ENCODE measurements at places on chromosomes 7 and 10.

DNA sequence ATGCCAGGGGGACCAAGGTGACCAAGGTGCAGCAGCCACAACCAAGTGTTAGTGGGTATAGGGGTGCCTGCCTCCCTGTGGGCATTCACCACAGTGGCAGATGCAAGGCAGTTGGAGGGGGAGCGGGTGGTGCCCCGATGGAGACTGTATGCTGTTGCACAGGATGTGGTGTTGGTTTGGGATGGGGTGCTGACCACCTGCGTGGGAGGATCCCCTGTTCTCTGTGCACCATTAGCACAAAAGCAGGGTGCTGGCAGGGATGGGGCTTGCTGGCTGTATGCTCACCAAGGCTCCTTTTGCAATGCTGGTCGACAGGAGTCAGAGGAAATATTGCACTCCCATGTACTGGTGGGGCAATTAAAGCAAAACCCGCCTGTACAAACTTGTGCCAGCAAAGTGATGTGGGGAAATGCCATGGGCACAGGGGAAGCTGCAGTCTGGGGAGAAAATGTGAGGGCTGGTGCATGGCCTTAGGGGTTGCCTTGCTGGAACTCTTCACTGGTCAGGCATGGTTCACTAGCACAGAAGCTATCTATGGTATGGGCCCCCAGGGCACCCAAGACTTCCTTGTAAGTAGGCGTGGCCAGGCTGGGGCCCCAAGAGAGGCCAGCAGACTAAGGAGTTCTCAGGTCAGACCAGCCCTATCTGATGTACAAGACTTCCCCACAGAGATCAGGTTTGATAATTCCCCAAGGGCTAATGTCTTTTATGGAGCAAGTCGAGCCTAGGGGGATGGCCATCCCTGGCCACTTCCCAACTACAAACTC lies 51.9 kb upstream of the GNAT3 start:
- DNase-seq: no peak

DNA sequence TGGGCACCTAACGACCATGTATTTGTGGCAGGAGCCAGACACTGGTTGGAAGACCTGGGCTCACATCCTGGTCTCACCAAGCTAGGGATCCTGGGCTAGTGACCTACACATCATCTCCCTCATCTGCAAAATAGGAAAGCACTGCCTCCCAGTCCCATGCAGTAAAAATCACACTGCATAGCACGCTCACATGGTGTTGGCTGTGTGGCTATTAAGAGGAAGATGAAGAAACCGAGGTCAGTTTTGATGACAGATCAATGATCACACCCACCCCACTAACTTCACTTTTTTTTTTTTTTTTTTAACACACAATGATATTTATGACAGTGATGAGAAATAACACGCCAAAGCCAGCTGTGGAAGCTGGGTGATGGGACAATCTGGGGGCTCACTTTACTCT lies 146.5 kb downstream of the RNF216 start:
- DNase-seq: no peak

DNA sequence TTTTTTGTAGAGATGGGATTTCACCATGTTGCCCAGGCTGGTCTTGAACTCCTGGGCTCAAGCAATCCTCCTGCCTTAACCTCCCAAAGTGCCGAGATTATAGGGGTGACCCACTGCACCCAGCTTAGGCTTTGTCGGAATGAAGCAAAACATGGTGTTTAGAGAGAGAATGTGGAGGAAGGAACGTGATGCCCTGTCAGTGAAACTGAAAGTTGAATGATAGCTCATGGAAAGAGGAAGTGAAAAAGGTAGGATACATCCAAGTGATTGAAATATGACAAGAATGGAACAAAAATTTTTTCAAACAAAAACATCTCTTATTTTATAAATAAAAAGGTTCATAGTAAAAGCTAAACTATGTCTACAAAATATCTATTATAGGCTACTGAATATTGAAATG lies 5.9 kb downstream of the AKAP9 start:
- no peak for DNase-seq

DNA sequence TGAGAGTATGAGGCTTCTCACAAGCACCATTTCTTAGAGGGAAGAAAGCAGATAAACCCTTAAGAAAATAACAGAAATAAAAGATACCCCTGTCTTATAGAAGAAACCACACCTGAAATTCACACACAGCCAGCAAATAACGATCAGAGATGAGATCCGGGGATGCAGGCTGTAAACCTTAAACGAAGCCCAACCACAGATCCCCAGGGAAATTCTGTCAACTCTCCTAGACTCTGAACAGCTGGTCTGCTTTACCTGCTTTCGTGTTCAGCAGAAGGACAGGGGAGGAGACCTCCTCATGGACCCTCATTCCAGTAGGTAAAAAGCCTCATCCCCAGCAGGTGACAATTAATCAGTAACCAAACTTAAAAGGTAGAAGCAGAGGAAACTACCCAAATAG lies 45.0 kb downstream of the VOPP1 start:
- DNase-seq: no peak

DNA sequence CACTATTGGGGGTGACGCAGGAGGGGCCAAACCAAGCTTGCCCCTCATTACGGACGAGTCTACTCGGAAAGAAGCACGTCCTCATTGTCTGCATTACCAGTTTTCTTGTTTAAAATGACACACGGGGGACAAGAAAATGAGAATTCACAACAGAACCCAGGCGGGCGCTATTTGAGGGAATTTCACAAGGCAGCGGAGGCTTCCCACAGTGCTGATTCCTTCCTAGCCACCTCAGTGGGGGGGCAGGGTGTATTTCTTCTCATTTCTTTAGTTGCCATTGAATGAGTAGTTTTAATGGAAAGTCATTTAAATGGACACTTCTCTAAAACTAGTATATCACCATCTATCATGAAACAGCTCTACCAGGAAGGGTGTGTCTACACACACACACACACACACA lies 42.9 kb downstream of the NRAP start:
- no peak for DNase-seq

DNA sequence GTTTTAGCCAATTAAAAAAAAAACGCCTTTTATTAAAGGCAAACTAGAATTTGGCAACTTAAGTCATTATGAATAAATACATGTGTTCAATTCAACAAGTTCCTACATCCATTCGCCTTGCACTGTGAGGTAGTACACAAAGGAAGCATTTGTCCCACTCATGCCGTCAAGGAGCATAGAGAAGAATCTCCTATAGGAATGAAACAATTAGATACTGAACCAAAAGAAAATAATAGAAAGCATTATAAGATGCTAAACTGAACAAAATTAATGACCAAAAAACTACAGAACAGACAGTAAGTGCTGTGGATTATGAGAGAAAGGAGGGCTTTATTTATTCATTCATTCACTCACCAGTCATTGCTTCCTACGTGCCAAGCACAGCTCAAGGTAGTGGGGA lies 42.2 kb downstream of the SNX13 start:
- no peak for DNase-seq

DNA sequence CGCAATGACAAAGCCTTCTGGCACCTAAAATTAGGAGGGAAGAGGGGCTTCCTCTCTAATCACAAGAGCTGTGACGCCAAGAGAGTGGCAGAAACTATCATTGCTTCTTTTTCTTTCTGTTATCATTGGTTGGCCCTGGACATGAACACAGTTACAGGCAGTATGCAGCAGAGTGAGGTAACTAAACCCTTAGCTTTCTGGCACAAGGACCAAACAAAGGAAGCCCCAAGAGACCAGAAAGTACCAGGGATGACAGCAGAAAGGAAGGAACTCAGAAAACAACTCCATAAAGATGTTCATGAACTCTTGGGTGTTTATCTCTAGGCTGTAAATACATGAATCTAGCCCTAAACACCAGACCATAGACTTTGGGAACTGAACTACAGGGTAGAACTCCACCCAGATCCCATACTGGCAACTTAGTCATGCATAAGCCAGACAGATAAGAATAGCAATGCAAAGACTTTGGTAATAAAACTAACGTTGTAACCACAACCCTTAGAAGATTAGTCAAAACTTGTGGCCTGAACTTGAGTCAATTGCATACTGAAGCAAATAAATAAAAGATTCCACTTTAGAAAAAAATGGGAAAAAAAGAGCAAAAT lies 195.7 kb upstream of the PTN start:
- no peak for DNase-seq

GRCh38 chr10:19194866-19195265 lies 146.3 kb downstream of the MALRD1 start:
- DNase-seq: no peak

GRCh38 chr7:157272351-157273207 lies 64.2 kb upstream of the DNAJB6 start:
- DNase-seq: peak; percentile 5

GRCh38 chr10:106577266-106577665 lies 587.2 kb downstream of the SORCS1 start:
- no peak for DNase-seq

GRCh38 chr7:70159121-70159520 lies 560.8 kb downstream of the AUTS2 start:
- DNase-seq: no peak

- no peak for DNase-seq
These were observed 493.6 kb downstream of the PTPRN2 start for GRCh38 chr7:158094046-158094445.

DNA sequence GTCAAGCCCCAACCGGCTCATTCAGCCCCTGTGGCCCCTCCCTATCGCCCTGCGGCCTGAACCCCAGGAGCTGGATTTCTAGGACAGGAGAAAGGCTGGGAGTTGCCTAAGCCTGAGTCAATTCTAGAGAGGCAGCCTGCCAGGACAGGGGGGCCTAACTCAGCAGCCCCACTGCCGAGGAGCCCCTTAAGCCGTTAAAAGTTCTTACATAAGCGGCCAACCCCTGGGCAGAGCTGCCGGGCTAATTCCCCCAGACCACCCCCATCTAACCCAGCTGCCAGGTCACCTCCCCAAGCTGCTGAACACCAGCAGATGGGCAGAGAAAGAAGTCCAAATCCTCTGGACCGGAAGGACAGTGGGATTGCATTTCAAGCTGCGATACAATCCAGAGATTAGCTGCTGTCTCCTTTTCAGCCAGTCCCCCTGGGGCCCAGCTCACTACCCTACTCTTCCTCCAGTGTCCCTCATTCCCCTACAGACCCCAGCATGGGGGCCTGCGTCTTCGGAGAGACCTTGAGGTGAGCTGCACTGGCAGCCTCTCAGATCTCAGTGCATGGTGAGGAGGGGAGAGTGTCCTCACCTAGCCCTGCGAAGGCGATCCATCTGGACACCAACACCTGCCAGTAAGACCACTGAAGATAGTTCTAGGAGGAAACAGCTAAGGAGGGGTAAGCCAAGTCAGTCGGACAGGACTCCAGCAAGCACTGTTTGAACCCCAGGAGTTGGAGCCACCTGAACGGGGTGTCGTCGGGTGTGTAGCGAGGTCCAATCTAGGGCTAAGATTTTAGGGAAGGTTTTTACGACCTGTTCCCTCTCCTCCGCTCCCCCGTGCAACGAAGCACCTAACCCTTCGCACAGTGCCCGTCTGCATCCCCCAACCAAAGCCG lies 830 bp downstream of the IMPDH1 start:
- DNase-seq: no peak

GRCh38 chr7:157538321-157538720 lies 201.5 kb downstream of the DNAJB6 start:
- DNase-seq: no peak

GRCh38 chr7:1859266-1860035 lies 189.4 kb downstream of the ELFN1 start:
- DNase-seq: no peak

DNA sequence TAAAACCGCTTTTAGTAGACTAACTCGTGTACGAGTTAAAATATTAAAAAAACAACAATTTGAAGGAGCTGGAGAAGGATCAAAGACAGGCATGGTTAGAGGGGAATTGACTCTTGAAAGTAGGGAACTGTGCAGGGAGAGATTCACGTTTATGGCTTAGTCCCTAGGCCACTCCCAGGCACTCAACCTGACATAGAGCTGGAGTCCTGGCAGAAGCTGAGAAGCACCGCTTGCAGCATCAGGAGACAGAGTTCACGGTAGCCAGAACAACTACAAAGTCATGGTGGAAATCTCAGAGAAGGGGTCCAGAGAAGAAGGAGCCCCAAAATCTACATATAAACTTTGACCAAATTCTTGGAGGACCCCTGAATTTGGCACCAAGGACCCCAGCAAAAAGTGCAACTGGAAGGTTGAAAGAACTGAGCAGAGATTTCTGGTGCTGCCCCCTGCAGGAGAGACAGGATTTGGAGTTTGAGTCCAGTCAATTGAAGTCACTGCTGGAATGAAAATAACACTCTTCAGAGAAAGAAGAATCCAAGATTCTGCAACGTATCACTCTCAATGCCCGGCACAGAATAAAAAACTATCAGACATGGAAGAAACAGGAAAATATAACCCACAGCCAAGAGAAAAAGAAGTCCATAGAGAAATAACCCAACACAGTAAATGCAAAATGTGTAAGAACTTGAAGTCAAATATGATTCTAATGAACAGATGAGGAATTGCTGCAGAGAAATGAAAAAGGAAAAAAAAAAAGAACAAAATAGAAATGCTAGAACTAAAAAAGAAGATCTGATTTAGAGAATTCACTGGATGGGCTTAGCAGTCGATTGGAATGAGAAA lies 493.3 kb upstream of the PODXL start:
- DNase-seq: no peak

DNA sequence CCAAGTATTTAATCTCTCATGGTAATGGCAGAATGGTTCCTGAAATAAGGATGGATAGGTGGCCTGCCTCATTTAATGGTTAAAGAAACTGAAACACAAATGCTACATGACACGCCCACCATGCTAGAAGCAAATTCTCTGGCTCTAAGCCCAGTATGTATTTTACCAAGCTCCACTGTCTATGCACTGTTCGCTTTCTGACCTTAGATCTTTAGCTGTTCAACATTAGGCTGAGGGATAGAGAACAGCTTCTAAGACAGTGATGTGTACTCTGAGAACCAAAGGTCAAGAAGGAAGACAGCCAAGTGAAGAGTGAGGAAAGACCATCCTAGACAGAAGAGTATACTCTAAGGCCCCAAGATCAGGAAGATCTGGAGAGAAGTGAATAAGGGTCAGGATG lies 26.6 kb downstream of the FAM3C start:
- DNase-seq: no peak

DNA sequence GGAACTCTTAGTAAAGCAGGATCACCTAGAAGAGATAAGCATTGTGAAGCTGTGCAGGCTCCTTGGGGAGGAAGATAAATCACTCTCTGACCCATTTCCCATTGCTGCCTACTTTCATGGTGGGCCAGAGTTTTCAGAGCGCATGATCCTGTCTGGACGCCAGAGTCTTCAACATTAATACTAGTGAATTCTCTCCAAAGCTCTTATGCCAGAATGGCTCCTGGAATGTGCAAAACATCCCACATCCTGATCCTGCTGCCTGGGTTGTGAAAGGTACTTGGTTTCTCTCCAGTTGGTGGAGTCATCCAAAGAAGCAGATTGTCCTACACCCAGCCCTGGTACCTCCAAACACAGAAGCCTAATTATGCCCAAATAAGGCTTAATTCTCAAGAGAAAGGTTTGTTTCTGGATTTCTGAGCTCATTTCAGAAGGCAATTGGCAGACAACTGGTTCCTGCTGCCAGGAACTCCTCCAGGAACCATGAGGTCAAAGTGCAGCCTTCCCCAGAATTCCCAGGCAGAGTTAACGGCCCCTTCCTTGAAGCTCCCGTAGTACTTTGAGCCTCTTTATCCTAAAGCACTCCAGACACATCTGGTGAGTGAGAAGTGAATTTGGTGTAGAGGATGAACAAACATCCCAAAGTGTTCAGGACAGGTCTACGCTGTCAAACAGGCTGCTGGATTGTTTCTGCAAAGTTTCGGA lies 495.2 kb downstream of the PLXNA4 start:
- DNase-seq: no peak

GRCh38 chr10:4046712-4047354 lies 261.8 kb upstream of the KLF6 start:
- no peak for DNase-seq

GRCh38 chr7:47380325-47381133 lies 201.4 kb downstream of the TNS3 start:
- peak; percentile 24 for DNase-seq

GRCh38 chr7:36205803-36206202 lies 52.7 kb downstream of the EEPD1 start:
- no peak for DNase-seq

Measured in NCI-H2029 (cell line).